ENCODE measurements at places on chromosomes 16 and 17.
A peak's percentile ranks its signal among the peaks of the same experiment; 100 is the strongest.

- no peak for DNase-seq
Observed at GRCh38 chr17:10612957-10613744, 44.0 kb downstream of the MYH3 start.

GRCh38 chr17:33954597-33954996, 300.5 kb upstream of the CCL2 start:
- DNase-seq: no peak

DNA sequence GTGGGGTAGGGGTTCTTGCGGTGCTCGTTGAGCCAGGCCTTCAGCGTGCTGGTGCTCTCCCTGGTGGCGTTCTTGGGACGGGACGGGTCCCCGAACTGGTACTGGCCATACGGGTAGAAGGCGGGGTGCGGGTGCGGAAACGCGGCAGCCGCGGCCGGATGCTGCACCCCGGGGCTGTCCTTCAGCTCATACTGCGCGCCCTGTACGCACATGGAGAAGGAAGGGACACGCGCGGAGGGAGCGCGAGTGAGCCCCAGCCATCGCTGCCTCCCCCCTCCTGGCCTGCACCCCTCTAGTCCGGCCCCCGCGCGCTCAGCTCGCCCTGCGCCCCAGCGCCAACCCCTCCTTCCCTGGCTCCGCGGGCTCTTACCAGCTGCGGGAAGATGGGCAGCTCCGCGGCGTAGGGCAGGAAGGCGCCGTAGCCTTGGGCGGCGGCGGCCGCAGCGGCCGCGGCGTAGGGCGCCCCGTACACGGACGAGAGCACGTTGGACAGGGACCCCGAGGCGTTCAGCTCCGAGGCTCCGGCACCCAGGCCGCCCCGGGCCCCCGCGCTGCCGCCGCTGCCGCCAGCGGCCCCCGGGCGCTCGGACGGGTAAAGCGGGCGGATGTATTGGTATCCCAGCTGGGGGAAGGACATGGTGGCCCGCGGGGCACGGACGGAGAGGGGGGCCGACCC, 1.0 kb downstream of the IRX3 start:
- no peak for DNase-seq

- DNase-seq: no peak
Observed at GRCh38 chr17:80527016-80527645, 17.5 kb upstream of the RPTOR start.

- DNase-seq: peak; percentile 37
Observed at GRCh38 chr17:75571197-75571884, 16.3 kb upstream of the MYO15B start.

GRCh38 chr17:80133626-80133970, 13.3 kb downstream of the EIF4A3 start:
- DNase-seq: no peak
